ENCODE measurements at places on chromosomes 1 and 21.
A peak's percentile ranks its signal among the peaks of the same experiment; 100 is the strongest.

DNA sequence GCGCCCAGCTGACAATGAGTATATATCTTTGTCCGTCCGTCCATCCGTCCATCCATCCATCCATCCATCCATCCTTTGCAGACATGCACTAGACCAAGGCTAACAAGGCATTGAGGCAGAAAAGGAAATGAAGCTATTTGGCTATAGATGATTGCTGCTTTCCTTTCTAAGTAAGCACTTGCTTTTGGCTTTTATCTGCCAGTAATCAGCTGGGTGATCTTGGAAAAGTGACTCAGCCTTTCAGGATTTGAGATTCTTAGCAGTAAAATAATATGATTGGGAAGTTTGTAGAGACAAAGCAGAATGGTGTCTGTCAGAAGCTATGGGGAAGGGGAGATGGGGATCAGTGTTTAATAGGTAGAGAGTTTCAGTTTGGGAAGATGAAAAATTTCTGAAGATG lies 22.7 kb downstream of the ZFYVE9 start:
- ATAC-seq: no peak

DNA sequence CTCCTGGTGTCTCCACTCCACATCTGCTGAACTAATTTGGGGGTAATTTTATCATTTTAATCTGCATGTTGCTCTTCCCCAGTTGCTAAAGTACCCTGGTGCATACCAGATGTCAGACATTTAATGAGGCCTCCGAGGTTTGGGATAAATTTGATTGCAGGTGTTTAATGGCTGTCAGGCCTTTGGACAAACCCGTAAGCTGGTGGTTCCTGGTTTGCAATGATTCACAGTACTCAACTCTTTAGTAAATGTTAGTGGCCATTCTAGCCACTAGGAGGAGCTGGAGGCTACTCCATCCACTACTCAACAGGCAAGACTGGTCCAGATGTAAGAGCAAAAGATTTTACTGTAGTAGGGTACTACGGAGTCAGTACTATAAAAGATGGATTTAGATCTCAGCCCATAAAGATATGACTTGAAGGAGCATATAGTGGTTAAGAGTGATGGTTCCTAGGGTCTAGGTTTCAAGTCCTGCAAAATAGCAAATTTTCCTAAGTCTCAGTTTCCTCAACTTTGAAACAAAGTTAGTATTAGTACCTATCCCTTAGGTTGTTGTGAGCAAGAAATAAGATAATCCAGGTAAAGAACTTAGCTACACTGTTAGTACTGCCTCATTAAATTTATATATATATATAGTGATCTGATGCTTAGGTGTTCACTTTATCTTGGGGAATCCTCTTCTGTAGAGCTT lies 132.8 kb downstream of the SNX7 start:
- peak; percentile 91 for ATAC-seq

- no peak for ATAC-seq
These were observed 15.0 kb downstream of the HTR1D start for GRCh38 chr1:23202263-23202749.

DNA sequence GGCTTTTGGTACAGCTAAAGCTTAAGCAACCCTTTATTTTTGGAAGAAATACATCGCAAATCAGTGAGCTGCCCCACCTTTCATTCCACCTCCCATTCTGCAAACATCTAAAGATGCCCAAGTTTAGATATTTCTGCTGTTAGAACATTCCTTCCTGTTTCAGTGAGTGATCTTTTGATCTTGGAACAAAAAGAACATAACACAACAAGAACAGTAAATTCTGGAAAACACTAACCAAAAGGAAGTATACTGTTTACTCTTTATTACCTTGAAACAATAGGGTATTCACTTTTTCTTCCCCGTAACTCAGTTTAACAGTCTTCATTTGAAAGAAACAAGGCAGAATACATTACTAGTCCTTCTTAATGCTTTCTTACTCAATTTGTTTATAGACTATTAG lies 40.6 kb downstream of the HNRNPR start:
- ATAC-seq: no peak

GRCh38 chr1:60619581-60619980 lies 462.8 kb upstream of the NFIA start:
- no peak for ATAC-seq

DNA sequence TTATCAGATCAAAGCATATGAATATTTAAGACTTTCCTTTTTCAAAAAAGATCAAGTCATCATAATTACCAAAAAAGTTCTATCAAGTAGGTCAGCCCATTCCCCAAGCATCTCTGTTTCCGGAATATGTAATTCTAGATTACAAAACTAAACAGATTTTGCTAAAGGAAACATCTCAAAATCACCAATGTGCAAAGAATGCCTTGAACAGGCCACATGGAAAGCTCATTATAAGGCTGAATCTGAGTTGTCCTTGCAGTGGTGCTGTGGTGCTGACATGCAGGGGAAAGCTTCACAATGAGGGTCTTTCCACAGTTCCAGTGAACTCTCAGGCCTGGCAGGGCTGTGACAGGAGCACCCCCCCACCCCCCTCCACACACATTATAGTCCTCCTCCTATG lies 240.9 kb downstream of the OMA1 start:
- no peak for ATAC-seq

GRCh38 chr1:224457782-224458144 lies 23.2 kb upstream of the WDR26 start:
- no peak for ATAC-seq

Measured in activated CD4-positive, CD25-positive, alpha-beta regulatory T cell treated with anti-CD3 and anti-CD28 coated beads, Interleukin-2, amount 50 U/mL, for 24 hours (primary cell).